ENCODE measurements at places on chromosomes 13 and 19.

DNA sequence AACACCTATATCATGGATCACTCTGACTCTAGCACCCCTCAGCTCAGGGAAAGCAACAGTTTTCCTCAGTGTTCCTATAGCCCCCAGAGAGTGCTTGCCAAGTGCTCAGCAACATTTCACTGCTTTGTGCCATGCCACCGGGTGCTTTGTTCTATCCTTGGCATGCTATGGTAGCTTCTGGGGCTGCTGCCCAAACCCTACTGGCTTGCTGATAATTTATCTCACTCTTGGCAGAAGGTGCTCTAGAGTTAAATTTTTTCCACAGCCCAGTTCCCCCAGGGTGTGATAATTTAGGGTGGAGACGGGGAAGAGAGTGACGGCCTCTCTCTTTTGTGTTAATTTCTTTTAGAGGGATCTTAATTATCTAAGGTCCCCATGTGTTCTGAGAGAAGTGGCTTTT lies 12.6 kb upstream of the CSNK1A1L start:
- DNase-seq = no peak

- DNase-seq = no peak
Measured at GRCh38 chr19:40321566-40322270, 26.5 kb downstream of the C19orf47 start.

DNA sequence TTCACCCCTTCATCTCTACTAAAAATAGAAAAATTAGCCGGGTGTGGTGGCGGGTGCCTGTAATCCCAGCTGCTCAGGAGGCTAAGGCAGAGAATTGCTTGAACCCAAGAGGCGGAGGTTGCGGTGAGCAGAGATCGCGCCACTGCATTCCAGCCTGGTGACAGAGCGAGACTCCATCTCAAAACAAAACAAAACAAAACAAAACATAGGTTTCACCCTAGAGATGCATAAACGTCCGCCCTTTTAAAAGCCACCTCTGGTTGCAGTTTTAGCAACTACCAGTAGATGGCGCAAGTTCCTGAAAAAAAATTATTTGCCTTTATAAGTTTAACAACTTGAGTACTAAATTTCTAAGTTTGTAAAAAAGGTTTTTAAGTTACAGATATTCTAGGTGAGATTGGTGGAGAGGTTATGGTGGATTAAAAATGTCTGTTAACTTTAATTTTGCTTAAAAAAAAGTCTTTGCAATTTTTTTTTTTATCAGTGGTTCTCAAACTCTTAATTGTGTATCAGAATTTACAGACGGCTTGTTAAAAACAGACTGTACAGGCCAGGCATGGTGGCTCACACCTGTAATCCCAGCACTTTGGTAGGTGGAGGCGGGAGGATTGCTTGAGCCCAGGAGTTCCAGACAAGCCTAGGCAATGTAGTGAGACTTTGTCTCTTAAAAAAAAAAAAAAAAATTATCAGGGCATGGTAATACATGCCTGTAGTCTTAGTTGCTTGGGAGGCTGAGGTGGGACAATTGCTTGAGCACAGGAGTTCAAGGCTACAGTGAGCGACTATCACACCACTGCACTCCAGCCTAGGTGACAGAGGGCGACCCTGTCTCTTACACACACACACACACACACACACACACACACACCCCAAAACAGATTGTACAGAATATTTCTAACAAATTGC lies 42.1 kb downstream of the NAA16 start:
- DNase-seq = no peak

DNA sequence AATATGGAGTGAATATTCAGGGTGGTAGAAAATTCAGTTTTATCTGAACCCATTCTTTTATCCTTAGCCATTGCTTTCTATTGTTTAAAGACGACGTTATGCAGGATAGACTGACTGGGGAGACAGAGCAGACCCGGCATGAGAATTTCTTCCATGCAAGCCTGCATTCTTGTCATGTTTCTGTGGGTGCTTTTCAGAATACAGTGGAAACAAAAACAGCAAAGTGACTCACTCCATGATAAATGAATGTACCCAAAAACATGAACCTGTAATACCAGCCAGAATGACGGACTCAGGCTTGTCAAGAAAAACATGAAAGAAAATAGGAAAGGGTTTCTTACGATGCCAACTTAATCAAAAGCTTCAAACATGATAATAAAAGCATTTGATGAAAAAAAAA lies 924.0 kb downstream of the EFNB2 start:
- no peak for DNase-seq

DNA sequence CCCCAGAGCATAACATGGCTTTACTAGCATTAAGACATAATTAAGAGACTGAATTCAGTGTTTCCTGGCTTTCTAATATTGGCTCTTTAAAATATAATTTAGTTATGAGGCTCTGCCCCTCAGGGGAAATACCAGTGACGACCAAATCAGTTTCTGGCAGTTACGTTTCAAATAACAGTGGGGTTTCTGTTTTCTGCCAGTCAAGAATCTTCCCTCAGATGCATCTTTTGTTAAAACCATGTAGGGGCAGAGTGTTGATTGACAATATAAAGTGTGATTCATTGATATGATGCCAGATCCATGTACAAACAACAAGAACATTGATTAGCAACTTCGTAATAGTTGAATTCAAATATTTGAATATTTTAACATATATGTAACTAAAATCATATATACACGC lies 1169.7 kb downstream of the DIAPH3 start:
- no peak for DNase-seq

- DNase-seq = no peak
Measured at GRCh38 chr13:33624740-33625139, 193.2 kb upstream of the RFC3 start.

DNA sequence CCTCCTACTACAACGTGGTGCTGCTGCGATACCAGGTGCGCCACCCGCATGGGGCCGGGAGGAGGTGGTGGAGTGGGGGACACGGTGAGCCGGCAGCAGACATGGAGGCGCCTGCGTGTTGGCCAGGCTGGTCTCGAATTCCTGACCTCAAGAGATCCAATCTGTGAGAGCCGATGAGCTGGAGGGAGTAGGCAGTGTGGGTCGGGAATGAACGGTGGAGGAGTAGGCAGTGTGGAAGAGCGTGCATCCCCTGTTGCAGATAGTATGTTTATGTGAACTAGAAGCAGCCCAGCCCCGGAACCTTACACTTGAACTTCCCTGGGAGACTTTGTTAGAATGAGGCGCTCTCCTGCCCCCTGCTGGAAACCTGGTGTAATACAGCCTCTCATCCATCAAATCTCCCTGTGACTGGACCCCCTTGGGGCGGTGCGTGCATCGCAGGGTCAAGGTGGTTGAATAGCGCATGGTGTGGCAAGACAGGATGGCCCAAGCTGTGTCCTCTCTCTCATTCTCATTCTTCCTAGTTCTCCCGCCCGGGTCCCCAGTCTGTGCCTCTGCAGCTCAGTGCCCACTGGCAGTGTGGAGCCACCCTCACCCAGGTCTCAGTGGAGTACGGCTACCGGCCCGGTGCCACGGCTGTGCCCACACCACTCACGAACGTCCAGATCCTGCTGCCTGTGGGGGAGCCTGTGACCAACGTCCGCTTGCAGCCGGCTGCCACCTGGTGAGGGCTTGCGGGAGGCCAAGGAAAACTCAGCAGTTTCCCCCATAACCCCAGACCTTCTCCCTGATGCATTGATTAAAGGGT lies 10.5 kb upstream of the B3GNT3 start:
- no peak for DNase-seq

GRCh38 chr19:29389495-29389894 lies 136.3 kb upstream of the VSTM2B start:
- no peak for DNase-seq

GRCh38 chr13:52949742-52950141 lies 78.9 kb upstream of the OLFM4 start:
- DNase-seq = no peak

- DNase-seq = no peak
Measured at GRCh38 chr13:95250961-95251360, 50.3 kb downstream of the ABCC4 start.

- no peak for DNase-seq
Measured at GRCh38 chr13:48476215-48476614, 56.7 kb downstream of the RCBTB2 start.

GRCh38 chr13:50464349-50465251 lies 378.9 kb downstream of the DLEU7 start:
- DNase-seq = no peak

DNA sequence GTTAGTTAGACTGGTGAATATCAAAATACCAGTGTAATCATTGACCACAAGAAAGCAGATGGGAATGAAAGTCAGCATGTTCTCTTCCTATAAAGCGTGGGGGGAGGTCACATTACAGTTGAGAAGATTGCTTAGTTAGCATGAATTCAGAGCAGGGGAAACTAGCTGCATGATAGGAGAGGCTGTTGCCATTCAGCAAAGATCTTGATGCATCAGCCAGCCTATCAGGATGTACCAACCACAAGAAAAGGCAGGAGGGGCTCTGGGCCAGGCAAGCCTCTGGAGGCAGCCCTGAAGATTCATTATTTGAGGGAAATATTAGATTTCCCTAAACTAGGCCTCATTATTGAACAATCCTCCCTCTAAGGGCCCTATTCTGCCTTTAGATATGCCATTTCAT lies 5.0 kb upstream of the MTMR6 start:
- no peak for DNase-seq

Data from hypothalamus (tissue), 51 donors.